ENCODE measurements at places on chromosomes 5 and 9.
A peak's percentile ranks its signal among the peaks of the same experiment; 100 is the strongest.

- DNase-seq = no peak
Measured at GRCh38 chr5:83099001-83099400, 21.7 kb downstream of the XRCC4 start.

GRCh38 chr9:114484854-114485443 is 20.3 kb downstream of the WHRN start:
- DNase-seq = no peak

DNA sequence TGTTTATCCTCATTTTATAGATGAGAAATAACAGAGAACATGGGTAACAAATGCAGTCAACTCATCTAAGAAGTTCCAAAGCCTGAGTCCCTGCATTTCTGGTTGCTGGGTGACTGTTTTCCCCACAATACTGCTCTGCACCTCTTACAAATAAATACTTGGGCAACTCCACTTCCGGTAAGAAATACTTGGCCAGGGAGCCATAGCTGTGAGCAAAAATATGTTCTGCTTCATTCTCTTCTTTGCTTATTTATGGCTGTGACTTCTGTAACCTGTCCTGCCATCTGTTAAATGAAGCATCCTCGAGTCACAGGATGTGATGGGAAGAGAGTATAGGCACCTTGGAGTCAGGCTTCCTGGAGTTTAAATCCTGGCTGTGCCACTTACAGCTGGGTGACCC is 49.9 kb downstream of the GDNF start:
- no peak for DNase-seq

DNA sequence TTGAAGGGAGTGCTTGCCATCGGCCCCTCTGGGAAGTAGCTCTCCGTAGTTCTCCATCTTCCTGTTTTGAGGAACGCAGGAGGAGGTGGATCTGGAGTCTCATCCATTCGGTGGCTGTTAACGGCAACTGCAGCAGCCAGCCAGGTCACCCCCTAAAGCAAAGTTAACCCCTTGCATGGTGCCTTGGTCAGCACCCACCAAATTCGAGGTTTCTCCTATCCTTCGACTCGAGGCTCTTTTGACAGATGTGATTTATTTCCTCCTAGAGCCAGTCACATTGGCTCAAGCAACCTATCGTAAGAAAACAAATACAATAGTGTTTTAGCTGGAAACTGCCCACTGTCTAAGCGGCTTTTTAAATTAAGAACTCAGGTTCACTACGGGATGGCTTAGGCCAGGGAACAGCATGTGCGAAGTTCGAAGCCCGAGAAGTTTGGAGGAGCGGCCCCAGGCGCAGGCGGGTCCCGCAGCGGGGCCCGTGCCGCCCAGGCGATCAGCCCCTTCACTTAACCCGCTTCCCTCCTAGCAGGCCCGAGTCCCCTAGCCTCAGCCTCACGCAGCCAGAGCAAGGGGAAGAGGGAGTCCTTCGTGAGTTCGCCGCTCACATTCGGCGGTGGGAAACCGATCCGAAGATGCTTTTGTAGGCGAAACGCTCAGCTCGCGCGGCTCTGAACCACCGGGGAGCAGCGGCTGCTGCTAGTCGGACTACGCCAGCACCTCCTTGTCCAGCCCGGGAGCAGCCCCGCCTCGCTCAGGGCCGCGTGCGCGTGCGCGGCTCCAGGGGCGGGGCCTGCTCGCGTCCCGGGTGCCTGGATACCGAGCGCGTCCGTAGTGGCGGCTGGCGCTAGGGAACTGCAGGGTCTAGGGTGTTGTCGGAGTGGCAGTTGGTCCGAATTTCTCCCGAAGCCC is at the start of gene ROPN1L:
ROPN1L (plus strand) TSS at position 797 of the 909 bp plus-strand sequence. CDS start 289 bp downstream, outside the sequence.
- DNase-seq = peak; percentile 89

- peak; percentile 47 for DNase-seq
Measured at GRCh38 chr5:179732918-179733771, 523 bp downstream of the MAML1 start.

DNA sequence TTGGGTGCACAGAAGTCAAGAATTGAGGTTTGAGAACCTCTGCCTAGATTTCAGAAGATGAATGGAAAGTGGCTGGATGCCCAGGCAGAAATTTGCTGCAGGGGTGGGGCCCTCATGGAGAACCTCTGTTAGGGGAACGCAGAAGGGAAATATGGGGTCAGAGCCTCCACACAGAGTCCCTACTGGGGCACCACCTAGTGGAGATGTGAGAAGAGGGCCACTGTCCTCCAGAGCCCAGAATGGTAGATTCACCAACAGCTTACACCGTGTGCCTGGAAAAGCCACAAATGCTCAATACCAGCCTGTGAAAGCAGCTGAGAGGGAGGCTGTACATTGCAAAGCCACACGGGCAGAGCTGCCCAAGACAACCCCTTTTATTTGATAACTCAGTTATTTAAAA is 383.5 kb downstream of the TLE4 start:
- no peak for DNase-seq

DNA sequence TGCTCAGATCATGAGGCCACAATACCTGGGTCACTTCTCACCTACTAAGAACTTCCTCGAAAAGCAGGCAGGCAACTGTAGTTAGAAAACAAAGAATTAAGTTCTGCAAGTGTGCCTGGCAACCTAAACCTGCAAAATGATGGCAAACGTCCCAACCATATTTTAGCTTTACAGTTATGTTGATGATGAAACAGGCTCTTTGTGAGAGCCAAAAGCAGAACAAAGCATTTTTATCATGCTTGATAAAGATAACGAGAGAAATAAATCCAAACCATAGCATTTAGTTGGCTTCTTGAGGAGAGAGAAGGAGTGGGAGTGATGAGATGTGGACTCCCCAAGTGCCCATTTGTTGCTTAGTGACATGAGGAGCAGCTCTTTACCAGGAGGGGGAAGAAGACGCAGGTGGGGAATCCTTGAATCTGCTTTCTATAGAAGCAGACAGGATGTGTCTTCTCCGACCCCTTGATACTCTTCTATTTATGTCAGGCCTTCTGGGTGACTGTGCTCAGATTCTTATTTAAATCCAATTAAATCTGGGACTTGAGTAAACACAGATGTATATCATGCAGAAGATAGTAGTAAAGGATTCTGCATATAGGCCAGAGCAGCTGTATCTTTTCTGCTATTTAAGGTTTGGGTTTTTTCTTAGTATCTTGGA is 221.2 kb downstream of the TMEM167A start:
- DNase-seq = no peak

DNA sequence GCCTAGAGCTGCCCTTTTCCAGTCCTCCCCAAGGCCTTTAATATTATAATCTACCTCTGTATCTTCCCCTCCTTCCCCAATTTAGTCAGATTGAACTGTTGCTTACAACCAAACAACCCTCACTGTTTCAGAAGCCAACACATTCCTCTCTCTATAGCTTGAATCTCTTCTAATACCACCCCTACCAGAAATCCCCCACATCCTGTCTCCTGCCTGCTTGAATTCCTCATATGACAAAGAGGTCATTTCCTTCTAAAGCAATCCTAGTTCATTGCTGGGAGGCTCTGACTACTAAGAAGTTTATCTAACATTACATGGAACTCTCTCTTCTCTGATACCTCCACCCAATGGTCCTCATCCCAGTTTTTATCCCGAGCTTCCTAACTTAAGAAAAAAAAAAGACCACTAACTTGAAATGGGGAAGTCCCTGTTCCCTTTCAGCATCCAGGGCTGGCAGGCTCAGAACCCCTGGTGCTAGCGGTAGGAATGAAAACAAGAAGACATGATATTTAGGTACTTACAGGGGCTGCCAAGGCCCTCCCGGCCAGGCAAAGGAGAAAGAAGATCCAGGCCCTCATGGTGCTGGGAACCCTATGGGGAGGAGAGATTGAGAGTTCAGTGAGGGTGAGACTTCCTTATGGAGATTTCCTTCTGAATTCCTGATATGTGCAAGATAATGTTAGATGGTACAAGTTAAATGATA is 11.0 kb downstream of the SPARC start:
- DNase-seq = peak; percentile 26

DNA sequence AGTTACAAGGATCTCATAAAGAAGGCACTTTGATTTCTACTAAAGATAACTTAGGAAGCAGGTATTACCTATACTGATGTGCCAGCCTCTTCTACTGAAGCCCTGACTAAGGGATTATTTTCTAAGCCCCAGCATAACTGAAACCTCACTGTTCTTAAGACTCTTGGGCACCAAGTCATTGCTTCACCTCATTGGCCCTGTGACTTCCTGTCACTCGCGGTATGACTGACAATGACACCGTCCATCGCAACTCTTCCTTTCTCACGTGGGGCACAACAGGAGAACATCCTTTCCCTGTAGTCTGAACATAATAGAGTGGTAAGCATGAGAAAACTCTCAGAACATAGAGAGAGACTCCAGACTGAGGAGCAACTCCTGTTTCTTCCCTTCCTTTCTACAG is 6.4 kb downstream of the OR2V2 start:
- no peak for DNase-seq

DNA sequence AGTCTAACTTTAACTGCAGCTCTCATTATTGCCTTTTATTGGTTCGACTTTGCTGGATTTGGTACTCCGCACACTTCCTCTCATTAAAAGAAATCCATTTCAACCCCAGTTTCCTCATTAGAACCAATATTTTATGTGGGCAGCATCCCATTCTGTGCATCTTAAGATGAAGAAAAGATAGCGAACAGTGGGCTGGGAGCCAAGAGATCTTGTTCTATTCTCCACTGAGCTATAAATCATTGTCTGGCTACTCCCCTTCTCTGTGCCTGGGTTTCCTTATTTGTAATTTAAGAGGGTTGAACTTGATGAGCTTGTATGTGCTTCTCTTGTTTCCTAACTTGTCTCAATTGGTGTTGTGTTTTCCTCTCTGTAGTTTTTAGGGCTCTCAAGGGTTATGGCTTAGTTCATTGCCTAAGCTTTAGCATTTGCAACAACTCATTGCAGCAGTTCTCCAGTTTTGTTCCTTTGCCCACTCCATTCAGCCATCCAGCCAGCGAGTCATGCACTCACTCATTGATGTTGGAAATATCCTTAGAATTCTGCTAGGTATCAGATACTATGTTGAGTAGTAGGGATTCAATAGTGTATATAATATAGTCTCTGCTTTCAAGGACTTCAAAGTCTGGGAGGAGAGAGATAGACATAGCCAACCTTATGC is 273.3 kb upstream of the TNC start:
- DNase-seq = no peak

- DNase-seq = peak; percentile 78
Measured at GRCh38 chr5:6820851-6821479, 107.7 kb downstream of the TENT4A start.

- no peak for DNase-seq
Measured at GRCh38 chr9:27628311-27628710, 55.0 kb upstream of the C9orf72 start.

DNA sequence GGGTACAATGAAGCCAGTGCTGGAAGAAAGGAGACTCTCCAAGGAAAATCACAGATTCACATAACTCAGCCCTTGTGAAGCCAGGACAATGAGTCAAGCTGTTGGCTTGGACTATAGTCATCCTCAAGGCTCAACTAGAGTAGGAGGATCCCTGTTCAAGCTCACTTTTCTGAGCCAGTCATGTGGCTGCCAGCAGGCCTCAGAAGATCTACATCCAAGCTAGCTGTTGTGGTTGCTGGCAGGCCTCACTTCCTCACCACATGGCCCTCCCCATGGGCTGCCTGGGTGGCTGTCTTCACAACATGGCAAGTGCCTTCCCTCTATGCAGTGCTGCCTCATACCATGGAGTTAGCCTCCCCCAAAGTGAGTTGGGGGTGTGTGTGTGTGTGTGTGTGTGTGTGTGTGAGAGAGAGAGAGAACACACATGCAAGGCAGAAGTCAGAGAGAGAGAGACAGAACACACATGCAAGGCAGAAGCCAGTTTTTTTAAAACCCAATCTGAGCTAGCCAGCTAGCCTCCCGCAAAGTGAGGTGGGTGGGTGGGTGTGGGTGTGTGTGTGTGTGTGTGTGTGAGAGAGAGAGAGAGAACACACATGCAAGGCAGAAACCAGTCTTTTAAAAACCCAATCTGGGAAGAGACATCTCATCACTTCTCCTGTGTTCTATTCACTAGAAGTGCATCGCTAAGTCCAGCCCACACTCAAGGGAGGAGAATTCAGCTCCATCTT is 17.1 kb downstream of the SCAI start:
- DNase-seq = no peak

DNA sequence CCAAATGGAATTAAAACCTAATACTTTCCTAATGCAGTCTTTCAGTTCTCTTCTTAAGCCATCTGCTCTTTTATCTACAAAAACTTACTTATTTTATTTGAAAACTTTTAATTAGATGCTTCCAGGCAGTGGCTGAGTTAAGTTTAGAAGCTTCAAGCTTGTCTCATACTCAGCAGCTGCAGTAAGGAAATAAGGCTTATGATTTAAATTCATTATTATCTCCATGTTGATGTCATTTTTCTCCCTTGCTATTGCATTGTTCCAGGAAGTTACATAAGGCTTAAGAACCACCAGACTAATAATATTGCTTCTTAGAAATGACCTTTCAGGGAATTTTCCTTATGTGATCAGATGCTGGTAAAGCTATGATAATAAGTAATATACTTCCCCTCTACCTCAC is 119.6 kb downstream of the PPP2R2B start:
- no peak for DNase-seq

DNA sequence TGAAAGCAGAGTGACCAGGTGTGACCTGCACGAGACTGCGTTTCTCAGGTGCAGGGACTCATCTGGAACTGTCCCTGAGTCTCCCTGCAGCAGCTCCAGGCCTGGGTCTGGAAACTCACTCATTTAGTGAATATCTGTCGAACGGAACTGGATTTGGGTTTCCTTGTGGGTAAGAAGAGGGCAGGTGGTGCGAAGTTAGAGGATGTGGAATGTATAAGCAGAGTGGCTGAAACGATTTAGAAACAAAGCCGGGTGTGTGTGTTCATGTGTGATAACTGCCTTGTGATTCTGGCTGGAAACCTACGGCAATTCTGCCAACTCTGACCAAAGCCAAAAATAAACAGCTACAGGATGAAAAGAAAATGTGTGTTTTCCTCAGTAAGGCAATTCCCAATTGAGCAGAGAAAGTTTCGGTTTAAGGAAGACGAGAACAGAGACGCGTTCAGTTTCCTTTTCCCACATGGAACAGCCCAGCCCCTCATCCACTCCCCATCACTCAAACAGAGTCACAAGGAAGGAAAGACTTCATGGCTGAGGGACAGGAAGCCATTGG is 130.3 kb downstream of the NSG2 start:
- no peak for DNase-seq

GRCh38 chr9:30075022-30075421 is 2309.4 kb upstream of the ACO1 start:
- DNase-seq = no peak

DNA sequence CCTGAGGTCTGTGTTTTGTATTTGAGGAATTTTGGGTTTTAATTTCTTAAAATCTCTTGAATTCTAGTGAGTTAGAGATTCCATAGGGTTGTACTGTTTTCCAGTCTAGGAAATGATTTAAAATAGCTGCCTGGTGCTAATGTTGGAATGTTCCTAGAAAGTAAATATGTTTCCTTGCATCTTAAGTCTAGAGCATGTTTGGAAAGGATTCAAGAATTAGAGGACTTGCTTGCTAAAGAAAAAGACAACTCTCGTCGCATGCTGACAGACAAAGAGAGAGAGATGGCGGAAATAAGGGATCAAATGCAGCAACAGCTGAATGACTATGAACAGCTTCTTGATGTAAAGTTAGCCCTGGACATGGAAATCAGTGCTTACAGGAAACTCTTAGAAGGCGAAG is 41.8 kb downstream of the LMNB1 start:
- no peak for DNase-seq

- DNase-seq = no peak
Measured at GRCh38 chr5:13955896-13956295, 11.4 kb upstream of the DNAH5 start.

GRCh38 chr5:98872674-98873073 is 56.1 kb downstream of the CHD1 start:
- no peak for DNase-seq
